Brain microvascular endothelial cell (primary cell): ENCODE measurements at places on chromosomes 7 and 10.

DNA sequence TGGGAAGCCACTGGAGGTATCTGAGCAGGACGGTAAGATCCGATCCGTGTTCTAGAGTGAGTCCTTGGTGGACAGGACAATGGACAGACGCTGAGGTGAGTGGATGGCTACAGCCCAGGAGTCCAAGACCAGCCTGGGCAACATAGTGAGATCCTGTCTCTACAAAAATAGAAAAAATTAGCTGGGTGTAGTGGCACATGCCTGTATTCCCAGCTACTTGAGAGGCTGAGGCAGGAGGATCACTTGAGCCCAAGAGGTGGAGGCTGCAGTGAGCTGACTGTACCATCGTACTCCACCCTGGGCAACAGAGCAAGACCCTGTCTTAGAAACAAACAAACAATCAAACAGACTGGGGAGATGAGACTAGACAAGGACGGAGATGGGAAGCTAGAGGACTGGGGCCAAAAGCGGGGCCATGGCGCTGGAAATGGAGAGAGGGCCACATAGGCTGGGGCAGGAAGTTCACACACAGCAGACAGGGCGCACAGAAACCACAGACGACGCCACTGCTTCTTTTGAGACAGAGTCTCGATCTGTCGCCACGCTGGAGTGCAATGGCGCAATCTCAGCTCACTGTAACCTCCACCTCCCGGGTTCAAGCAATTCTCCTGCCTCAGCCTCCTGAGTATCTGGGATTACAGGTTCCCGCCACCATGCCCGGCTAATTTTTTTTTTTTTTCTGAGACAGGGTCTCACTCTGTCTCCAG is 24.7 kb downstream of the DAGLB start:
- DNase-seq, result no peak

GRCh38 chr10:34262985-34263384 is 552.1 kb downstream of the PARD3 start:
- no peak for DNase-seq

- no peak for DNase-seq
Measured at GRCh38 chr7:157292258-157292657, 44.5 kb upstream of the DNAJB6 start.

DNA sequence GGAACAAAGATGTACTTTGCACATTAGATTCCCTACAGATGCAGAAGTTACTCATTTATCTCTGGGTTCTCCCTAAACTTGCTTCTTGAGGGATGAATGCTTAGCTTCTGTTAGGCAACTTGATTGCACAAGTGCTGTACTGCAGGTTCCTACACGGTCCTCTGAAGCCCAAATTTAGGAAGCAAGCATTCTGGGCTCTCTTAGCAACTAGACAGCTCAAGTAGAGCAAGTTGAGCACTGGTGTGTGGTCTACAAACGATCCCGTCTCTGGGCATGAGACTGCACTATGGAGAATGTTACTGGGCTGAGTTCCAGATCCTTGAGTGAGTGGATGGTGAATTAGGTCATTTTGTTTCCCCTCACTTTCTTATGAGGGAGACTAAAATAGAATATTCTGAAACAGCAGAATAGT is 14.3 kb downstream of the SEMA3D start:
- DNase-seq, result peak; percentile 88

- DNase-seq, result no peak
Measured at GRCh38 chr7:42026622-42027197, 210.3 kb downstream of the GLI3 start.

DNA sequence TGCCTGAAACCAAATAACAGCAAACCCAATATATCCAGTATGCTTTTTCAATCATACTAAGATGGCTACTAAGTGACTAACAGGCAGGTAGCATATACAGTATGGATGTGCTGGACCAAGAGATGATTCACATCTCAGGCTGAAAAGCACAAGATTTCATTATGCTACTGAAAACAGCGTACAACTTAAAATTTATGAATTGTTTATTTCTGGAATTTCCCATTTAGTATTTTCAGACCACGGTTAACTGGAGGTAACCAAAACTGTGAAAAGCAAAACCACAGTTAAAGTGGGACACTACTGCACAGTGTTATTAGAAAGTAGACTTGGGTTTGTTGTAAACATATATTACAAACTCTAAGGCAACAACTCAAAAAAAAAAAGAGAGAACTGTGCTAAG is 91.5 kb downstream of the KMT2C start:
- DNase-seq, result no peak

DNA sequence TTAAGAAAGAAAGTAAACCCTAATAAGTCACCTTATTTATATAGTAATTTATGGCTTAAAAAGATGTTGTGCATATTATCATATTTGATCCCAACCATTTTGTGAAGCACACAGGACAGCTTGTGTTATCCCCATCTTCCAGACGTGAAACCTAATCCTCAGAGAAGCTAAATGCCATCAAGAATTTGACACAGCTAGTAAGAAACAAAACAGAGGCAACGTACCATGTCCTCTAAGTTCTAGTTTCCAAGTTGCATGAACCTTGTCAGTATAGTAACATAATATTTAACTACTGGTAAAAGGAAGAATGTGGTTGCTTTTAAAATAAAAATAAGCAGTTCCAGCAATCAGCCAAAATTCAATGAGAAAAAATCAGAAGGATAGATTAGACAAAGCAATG is 41.5 kb downstream of the PTN start:
- no peak for DNase-seq

- no peak for DNase-seq
Measured at GRCh38 chr10:132455441-132455971, 58.5 kb downstream of the PWWP2B start.

GRCh38 chr7:105185290-105186010 is 171.4 kb downstream of the KMT2E start:
- DNase-seq, result no peak

GRCh38 chr10:129646973-129647372 is 179.9 kb downstream of the MGMT start:
- no peak for DNase-seq

DNA sequence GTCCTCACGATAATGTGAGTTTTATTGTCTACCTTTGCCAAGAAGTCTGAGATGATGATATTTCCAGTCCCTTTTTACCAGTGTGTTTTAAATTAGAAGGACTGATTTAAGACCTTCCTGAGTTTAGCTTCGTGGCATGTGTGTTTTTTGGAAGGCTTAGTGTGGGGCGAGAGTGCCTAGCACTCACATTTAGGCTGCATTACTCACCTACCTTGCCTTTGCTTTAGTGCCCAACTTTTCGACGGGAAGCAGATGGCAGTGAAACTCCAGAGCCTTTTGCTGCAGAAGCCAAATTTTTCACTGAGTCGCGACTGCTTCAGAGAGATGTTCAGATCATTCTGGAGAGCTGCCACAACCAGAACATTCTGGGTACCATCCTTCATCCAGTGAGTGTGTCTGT is 50.9 kb downstream of the SND1 start:
- DNase-seq, result no peak

DNA sequence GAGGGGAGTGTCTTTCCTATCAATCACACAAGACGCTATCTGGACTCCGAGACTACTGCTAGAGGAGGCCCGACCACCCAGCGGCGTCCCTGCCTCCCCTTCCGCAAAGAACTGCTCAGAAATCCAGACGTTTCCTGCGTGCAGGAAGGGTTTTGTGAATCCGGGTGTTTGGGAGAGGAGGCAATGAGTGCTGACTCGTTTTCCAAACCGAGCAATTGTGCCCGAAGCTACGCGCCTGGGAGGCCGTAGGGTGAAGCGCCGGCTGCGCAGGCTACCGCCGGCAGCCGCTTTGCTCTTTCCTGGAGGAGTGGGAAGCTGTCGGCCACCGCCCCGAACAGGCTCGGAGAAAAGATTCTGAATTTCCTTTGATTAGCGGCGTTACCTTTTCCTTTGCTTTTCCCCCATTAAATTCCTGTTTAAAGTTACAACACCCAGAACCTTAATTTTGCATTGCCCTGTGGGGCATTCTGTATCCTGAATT is 5.3 kb downstream of the VAX1 start:
- DNase-seq, result no peak

DNA sequence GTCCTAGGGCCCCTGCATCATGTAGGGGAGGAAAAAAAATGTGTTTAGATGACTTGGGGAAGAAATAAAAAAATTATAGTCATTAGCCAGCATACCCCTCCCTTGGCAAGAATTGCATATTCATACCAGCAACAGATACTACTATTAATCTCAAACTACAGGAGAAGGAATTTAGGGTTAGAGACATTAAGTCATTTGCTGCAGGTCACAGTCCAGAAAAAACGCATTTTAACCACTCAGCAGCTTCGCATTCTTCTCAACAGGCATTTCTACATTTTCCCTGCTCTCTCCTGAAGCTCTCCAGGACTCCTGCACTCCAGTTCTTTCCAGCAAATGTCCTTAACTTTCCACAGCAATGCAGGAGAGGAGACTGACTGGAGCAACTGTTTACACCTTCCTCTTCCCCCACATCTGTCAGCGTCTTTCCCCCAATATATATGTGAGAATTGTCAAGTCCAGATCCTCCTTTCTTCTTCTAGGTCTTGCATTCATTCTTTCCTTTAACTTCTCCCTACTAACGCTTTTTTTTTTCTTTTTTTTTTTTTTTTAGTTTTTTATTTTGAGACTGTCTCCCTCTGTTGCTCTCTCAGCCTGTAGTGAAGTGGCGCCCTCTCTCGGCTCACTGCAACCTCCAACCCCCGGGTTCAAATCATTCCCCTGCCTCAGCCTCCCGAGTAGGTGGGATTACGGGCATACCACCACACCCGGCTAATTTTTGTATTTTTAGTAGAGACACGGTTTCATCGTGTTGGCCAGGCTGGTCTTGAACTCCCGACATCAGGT is 35.6 kb downstream of the PRPS1L1 start:
- DNase-seq, result no peak

GRCh38 chr10:103355906-103356599 is 5.1 kb upstream of the PCGF6 start:
- no peak for DNase-seq

GRCh38 chr7:70953796-70954195 is 178.1 kb upstream of the GALNT17 start:
- no peak for DNase-seq

DNA sequence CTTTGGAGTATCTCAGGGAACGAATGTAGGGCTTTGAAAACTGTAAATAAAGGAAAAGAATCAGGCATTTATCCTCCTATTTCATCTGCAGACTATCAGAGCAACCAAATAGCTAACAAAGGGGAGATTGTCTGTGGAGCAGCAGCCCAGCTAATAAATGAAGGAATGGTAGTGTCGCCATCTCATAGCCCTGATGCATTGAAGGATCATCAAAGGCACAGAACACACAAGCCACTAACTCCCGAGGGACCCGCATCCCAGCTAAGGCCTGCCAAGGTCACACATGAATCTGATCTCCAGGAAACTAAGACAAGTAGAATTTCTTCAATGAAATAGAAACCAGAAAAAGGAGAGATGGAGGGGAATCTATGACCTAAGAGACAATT is 38.2 kb downstream of the CALML5 start:
- no peak for DNase-seq

DNA sequence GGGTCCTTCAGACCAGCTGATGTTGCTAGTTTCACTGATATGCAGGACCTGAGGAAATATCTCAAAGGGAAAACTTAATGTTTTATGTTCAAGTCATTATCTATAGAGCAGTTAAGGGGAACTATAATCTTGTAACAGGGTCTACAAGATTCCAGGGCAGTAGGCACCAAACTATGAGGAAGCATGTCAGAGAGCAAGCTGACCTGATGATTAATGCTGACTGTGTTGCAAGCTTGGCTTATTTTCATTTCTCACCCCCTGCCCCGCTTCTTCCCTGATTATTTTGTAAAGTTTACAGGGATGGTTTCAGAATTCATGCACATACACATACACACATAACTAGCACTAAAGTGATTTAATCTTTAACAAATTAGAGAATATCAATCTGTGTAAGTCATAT is 84.3 kb upstream of the CACNA2D1 start:
- peak; percentile 68 for DNase-seq

DNA sequence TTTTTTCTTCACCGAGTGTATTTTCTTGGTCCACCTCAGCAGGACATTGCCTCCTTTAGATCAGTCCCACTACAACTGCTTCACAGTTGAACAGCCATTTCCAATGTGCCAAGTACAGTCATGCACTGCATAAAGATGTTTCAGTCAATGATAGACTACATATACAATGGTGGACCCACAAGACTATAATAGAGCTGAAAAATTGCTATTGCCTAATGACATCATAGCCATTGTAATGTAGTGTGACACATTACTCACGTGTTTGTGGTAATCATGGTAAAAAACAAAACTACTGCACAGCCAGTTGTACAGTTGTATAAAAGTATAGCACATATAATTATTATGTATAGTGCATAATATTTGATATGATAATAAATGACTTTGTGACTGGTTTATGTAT is 113.8 kb upstream of the HPS1 start:
- DNase-seq, result no peak

DNA sequence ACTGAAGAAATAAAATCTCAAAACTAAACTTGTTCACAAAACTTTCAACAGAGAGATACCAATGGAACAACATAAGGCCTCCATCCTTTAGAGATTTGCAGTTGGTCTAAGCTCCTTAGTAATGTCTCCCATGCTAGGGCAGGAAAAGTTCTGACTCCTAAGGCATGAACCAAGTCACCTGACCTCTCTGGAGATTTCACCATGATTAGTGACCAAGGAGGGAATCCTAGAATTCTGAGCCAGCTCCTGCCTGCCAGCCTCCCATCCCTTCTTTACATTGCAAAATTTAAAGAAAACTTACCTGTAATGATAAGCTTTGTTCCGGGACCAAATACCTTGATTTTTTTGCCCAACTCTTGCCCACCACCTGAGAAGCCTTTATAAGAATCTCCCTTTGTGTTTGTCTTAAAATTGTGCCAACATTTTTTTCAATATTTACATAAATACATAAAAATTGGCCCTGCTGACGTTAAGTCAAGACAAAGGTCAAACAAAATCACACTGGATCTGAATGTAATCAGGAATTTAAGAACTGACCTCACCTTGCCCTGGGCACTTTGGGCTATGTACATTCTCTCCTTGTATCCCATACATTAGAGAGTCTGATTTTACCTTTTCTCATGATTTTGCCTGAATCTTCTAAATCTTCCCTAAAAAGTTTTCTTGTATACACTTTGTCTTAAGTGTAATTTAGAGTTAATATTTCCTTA is at the start of gene TARP:
Gene TARP (minus strand): TSS at position 351 of the 710 bp plus-strand sequence.
- no peak for DNase-seq

- DNase-seq, result peak; percentile 33
Measured at GRCh38 chr10:15313843-15314242, 57.2 kb downstream of the FAM171A1 start.

DNA sequence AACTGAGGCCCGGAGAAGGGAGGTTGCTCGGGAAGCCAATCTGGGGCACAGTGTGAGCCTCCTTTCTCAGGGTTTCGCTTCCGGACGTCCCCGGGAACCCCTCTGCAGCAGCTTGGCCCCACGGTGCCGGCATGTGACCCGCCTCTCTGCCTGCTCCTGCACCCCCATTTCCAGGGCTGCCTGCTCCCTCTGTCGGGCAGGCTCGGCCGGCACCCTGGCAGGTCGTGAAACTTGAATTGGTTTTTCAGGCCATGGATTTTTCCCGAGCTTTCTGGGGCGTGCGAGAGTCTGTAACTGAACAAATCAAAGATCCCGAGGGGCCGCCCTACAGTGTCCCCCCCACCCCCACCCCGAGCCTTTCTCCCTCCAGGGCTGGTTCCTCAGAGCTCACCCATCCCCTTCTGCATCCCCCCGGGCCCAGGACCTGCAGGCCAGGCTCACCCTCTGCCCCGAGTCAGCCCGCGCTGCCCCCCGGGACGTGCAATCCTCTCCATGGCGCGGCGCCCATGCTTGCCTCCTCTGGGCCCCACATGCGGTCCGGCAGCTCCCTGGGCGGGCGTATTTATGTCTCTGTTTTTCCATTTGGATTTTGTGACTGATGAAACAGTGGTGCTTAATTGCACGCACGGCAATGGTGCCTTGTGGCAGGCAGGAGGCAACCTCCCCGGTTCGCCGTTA is 58.1 kb downstream of the UNCX start:
- DNase-seq, result no peak

- DNase-seq, result no peak
Measured at GRCh38 chr10:128095027-128095752, 31.0 kb downstream of the MKI67 start.
